ENCODE measurements at places on chromosomes 13 and 19.

DNA sequence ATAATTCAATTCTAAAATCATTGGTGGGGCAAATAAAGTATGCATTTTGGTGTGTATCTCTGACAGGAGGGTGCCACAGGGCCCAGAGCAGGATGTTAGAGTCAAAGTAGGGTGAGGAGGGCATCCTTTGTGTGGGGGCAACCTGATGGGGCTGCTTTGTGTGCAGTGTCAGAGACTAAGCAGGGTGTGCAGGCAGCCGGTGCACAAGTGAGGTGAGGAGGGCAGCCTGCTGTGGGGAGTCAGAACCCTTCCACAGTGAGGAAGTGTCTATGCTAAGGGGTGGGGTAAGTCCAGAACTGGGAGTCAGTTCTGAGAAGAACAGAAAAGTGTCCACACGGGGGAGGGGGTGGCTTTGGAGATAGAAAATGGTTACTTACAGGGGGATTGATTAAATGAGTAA is 40.7 kb downstream of the RB1 start:
- DNase-seq, result no peak

DNA sequence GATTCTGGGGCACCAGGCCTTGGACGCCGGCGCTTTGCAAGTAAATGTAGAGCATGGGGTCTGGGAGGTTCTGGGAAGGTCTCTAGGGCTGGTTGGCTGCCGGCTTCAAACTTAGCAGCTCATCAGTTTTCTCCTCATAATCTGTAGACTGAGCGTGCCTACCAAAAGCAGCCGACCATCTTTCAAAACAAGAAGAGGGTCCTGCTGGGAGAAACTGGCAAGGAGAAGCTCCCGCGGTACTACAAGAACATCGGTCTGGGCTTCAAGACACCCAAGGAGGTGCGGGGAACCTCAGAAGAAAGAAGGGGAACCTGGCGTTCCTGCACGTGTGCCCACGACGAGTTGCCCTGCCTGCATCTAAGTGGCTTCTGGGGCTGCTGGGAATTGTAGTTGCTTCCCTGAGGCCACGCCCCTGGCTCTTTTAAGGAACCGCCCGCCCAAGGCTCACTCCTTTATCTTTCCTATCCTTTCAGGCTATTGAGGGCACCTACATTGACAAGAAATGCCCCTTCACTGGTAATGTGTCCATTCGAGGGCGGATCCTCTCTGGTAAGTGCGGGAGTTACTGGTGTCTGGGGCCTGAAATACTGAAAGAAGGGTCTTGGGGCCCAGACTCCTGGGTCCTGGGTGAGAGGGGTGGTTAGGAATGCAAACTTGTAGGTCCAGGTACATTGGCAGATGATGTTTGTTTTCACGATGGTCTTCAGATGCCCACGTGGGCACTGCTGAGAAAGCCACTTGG is 984 bp downstream of the RPS11 start:
- DNase-seq, result peak; percentile 49

GRCh38 chr19:18832306-18833140 is 764 bp downstream of the UPF1 start:
- DNase-seq, result peak; percentile 40

DNA sequence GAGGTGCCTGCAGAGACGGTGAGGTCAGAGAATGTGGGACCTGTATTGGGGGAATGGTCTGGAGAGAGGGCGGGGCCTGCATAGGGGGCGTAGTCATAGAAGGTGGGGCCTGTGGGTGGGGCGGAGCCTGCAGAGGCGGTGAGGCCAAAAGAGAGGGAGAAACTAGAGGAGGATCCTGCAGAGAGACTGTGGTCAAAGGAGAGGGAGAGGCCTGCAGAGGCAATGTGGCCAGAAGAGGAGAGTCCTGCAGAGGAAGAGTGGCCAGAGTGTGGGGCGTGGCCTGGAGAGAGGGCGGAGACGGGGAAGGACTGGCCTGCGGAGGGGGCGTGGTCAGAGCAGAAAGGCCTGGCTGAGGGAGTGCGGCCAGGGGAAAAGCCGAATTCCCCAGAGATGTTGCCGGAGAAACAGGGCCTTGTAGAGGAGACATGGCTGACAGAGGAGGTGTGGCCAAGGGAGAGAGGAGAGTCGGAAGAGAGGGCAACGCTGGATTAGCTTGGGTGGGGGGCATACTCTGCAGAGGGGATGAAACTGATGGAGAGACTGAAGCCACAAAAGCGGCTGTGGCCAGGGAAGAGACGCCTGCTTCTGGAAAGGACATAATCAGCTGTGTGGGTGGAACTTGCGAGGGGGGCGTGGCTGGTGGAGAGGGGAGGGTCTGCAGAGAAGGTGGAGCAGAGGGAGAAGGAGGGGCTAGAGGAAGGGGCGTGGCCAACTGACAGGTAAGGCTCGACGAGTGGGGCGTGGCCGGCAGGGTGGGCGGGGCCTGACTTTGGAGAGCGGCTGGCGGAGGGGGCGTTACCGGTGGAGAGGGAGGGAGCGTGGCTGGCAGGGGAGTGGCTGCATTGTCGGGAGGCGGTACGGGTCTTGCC is 2.5 kb downstream of the PRR36 start:
- DNase-seq, result peak; percentile 71

- peak; percentile 43 for DNase-seq
These were observed 2.4 kb downstream of the ZMYM5 start for GRCh38 chr13:19860884-19861655.

DNA sequence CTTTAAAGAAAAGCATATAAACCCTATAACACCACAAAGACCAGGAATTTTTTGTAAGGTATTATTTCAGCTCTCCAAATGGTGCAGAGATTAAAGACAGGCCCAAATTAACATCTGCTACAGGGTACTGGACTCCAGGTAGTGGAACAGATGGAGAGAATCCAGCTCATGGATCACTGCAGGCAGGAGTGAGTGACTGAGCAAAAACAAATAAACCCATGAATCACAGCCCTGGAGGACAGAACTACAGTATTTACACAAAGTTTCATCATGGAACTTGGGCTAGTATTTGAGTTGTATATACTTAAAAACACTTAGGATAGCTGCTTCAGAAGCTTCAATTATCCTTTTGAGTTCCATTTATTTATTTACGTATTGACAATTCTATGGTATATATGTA is 132.8 kb upstream of the SPRY2 start:
- DNase-seq, result peak; percentile 36

DNA sequence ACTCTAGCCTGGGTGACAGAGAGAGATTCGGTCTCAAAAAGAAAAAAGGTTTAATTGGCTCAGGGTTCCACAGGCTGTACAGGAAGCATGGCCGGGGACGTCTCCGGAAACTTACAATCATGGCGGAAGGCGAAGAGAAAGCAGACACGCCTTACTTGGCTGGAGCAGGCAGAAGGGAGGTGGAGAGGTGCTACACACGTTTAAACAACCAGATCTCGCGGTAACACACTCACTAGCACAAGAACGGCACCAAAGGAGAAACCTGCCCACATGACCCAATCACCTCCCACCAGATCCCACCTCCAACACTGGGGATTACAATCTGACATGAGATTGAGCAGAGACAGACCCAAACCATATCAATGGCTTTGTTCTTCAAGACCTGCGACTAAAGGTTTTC is 12.8 kb downstream of the CASP14 start:
- no peak for DNase-seq

GRCh38 chr13:100323937-100324336 is 235.0 kb downstream of the PCCA start:
- DNase-seq, result no peak

GRCh38 chr13:25973576-25973975 is 78.2 kb downstream of the SHISA2 start:
- no peak for DNase-seq

DNA sequence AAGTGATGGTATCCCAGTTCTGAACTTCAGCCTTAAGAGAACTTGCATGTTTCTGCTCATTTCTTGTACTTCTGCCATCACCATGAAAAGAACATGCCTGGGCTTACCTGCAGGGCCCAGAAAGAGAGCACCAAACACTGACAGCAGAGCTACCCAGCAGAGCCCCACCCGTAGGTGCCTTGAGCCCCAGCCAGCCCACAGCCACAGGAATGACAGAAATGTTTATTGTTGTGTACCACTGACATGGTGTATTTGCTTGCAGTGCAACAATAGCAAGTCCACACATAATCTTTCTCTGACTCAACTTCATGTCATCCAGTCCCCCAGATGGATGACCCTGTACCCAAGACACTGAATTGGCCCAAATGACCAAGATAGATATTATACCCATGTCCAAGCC is 195.2 kb downstream of the TSHZ3 start:
- DNase-seq, result no peak

- DNase-seq, result no peak
These were observed 28.2 kb downstream of the GAS6 start for GRCh38 chr13:113835461-113836270.

GRCh38 chr19:40610396-40611064 is 9.4 kb downstream of the LTBP4 start:
- DNase-seq, result no peak

- no peak for DNase-seq
These were observed 28.9 kb downstream of the KCTD15 start for GRCh38 chr19:33825556-33825955.

- peak; percentile 30 for DNase-seq
These were observed 135.7 kb downstream of the DNAJC15 start for GRCh38 chr13:43159026-43159461.

- no peak for DNase-seq
These were observed 33.1 kb downstream of the RGCC start for GRCh38 chr13:41490371-41491015.

DNA sequence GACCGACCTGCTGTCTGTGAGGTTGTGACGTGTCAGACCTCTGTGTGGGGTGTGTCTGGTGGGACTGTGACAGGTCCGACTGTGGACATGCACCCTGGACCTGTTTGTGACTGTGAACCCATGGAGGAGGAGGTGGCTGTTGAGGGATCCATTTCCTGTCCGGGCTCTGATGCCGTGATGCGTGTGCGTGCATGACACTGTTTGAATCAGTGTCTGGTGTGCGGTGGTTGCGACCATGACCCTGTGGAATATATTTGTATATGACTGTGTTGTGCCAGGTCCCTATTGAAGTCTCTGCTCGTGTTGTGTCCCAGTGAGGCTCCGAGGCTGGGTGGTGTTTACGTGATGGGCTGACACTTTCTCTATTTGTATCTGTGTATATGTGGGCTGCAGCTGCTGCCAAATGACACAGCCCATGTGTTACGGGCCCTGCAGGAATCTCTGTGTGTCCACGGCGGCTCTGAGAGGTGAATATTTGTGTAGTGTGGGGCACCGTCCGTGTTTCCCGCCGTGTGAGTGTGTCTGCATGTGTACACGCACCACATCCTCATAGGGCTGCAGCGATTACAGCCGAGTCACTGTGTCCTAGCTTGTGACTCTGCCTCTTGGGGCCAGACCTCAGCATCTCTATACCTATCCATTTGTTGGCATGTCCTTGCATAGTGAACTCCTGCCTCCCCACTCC is 18.3 kb downstream of the CCDC97 start:
- DNase-seq, result peak; percentile 54

GRCh38 chr13:37141011-37141410 is 35.5 kb upstream of the CSNK1A1L start:
- no peak for DNase-seq

- peak; percentile 5 for DNase-seq
These were observed 1525.9 kb upstream of the SLC10A2 start for GRCh38 chr13:104592127-104592526.

DNA sequence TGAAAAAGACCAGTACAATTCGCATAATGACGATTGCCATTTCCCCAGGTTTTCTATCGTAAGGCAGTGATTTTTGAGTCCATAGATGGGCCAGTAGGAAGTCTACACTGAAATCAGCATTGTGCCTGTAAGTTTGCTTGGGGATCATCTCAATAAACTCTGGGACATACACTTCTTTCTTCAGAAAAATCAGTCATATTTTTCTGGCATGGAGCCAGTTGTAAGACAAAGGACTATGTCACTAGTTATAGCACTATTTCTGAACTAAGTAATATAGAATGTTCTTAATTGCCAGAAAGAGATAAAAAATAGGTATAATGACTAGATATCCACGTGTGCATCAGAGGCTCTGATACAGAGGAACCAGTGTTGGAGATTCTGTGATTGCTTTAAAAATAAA is 243.5 kb downstream of the LMO7 start:
- peak; percentile 26 for DNase-seq

GRCh38 chr13:30998136-30999088 is 66.0 kb downstream of the TEX26 start:
- peak; percentile 7 for DNase-seq

- no peak for DNase-seq
These were observed 29.9 kb downstream of the KCTD15 start for GRCh38 chr19:33826521-33826920.

DNA sequence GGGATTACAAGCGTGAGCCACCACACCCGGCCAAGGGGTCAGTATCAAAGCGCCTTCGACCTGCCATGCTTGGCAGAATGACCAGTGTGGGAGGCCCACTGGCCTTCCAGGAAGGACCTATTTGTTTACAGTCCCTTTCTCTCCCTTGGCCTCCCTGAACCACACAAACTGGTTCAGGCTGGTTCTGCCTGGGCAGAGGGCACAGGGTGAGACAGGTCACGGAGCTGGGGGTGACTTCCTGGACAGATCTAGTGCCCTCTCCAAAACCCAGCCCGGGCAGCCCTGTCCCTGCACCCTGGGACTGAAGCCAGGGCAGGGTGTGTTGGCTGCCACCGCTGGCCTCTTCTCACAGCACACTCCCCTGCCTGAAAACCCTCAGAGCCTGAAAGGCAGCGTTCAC is 11.3 kb downstream of the PLEKHF1 start:
- DNase-seq, result no peak

GRCh38 chr19:34487651-34488051 is 6.1 kb downstream of the WTIP start:
- DNase-seq, result no peak

DNA sequence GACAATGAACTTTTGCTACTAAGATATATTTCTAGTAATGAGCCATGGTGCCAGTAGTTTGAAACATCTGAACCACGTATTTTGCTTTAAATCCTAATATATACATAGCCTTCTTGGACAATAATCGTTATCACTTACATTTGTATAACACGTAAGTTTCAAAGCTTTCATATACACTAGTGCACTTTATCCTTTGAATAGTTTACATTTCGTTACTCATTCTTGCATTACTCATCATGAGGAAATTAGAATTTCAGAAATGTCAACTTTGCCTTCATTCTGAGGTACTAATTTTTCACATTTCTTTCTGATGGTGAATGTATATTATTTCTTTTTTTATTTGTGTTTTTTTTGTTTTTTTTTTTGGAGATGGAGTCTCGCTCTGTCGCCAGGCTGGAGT is 5.8 kb downstream of the KBTBD7 start:
- DNase-seq, result no peak

- DNase-seq, result no peak
These were observed 396.9 kb downstream of the DLEU7 start for GRCh38 chr13:50446611-50447010.

- no peak for DNase-seq
These were observed 127.2 kb downstream of the SOX1 start for GRCh38 chr13:112194167-112194530.

DNA sequence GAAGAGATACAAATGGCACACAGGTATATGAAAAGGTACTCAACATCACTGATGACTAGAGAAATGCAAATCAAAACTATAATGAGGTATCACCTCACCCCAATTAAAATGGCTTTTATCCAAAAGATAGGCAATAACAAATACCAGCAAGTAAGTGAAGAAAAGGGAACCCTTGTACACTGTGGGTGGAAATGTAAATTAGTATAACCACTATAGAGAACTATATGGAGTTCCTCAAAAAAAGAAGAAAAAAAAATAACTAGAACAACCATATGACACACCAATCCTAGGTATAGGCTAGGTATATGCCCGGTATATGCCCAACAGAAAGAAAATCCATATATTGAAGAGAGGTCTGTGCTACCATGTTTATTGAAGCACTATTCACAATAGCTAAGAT is 150.9 kb downstream of the VWA8 start:
- DNase-seq, result no peak
